ENCODE measurements at places on chromosomes 2 and 18.

DNA sequence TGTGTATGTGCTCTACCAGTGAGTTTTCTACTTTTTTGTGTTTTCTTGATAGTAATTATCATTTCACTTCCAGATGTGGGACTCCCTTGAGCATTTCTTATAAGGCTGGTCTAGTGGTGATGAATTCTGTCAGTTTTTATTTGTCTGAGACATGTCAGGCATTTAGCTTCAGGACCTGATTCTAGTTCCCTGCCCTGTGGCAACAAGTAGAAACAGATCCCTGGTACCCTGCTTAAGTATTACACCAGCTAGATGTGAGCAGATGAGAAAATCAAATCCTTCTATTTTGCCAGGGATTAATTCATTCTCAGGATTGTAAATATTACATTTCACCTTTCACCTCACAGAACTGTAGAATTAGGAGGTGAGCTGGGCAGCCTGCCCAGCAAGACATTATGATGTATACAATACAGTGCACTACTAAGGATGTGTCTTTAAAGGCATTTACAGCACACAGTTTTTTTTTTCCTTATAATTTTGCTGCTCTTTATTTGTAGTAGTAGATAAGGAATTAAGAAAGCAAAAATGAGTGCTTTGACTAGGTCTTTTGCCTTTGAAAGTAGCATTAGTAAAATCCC lies 35.1 kb downstream of the GALM start:
- DNase-seq, result no peak

DNA sequence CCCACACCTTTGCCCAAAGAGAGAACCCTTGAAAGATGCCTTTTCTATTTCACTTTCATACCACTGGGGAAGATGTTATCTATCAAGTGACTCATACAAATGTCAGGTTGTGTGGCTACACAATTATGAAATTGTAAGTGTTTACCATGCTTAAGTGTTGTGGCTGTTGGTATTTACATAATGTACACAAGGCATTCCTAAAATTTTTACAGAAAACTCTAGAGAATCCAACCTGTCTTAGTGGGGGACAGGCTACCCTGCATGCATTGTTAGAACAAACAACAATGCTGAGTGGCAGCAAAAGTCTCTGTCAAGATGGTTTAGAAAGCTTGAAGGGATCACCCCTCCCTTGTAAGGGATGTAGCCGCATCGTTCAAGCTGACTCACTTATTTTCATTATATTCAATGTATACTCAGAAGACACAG lies 5.5 kb upstream of the MGAT4A start:
- DNase-seq, result no peak

GRCh38 chr2:57696016-57696415 lies 350.6 kb upstream of the VRK2 start:
- DNase-seq, result no peak

DNA sequence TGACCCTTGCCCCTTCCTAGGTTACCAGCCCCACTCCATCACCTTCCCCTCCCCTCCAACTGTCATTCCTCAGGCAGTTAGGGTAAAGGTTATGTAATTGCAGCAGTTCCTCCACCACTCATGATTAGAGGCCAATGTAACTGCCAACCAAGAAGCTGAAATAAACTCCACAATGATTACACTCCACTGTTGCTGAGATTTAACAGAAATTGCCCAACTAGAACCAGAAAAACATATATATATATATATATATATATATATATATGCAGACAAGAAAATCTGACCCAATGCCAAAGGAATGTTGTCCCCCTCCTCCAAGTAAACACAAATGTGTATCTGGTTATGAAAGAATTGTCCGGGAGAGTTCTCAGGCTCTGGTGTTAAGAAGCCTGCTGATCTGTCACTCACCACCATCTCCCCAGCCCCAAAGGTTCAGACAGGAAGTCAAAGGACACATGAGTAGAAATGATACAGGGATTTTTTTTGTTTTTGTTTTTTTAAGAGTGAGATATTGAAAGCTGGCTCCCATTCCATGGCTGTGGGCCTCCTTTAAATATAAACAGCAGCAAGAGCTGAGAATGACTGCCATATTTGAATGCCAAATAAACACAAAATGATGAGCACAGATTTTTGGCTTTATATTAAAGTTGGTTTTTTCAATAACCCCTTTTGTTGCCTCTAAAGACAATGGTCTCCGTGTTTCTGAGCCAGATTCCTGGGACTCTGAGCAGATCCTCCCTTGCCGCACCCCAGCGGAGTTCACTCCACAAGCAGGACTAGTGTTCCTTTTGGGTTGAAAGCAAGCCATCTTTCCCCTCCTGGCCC lies 127.2 kb upstream of the MAPRE2 start:
- DNase-seq, result no peak

DNA sequence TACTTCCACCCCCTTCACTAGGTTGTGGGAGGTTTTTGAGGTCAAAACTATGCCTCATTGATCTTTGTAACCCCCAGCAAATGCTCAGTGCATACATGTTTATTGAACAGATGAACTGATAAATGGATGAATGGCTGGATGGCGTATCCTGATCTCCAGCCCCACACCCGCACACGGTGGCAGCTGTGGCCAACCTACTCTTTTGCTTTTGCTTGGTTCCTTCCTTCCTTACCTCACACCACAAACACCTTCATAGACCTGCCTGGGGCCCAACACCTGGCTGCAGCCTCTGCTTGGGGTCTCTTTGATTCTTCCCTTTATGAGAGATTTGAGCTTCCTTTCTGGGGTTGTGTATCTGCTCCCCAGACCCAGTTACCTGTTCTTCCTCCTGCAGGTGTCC lies 25.9 kb downstream of the SPP2 start:
- no peak for DNase-seq

DNA sequence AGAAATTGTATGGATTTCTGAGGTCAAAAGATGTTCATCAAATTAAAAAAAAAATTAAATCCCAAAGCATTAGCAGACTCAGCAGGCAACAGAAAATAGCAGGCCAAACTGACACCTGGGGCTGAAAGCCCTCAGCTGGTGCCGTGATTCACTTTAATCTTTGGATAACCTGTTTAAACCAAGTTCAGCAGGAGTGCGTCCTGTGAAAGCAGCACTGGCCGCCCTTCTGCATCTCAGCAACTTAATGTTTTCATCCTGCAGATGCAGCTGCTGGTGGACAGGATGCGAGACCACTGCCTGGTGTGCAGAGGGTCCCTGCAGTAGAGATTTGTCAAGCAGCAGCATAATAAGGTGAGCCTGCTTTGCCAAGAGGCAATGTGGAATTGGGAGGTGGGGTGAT lies 41.2 kb downstream of the CCDC68 start:
- no peak for DNase-seq

Data from ureter (tissue), 1 donor.